ENCODE measurements at places on chromosomes 12 and 14. TPM values are rescaled to one million over a fixed set of nuclear protein-coding genes. Genes with fewer than 3 reads are reported as not detected.

DNA sequence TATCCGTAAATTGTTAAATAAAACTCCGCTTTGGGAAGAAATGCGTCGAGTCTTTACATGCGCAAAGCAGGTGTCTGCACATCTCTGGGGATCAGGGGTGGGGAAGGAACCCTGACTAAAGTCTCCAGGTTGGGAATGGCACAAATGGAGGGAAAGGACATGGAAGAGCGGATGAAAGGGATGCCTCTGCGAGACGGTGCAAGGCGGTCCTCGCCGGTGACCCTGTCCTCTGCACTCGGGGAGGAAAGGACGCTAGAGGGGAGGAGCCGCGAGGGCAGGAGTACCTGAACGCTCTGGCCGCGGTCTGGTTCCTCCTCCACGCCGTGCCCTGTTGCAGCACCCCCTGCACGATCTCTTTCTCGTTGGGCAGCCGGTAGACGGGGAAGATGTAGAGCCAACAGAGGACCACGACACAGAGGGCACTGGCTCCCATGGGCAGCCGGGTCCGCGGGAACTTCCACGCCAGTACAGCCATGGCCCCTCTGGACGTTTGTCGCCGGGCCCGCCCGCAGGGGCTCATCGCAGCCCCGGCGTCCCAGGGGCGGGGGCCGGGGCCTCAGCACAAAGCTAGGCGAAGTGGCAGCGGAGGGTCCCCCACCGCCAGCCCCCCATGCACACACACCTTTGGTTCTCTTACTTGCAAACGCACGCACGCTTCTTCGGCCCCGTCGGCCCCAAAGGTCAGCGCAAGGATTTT lies 646 bp downstream of the ST8SIA1 start:
- peak; percentile 6 for DNase-seq

DNA sequence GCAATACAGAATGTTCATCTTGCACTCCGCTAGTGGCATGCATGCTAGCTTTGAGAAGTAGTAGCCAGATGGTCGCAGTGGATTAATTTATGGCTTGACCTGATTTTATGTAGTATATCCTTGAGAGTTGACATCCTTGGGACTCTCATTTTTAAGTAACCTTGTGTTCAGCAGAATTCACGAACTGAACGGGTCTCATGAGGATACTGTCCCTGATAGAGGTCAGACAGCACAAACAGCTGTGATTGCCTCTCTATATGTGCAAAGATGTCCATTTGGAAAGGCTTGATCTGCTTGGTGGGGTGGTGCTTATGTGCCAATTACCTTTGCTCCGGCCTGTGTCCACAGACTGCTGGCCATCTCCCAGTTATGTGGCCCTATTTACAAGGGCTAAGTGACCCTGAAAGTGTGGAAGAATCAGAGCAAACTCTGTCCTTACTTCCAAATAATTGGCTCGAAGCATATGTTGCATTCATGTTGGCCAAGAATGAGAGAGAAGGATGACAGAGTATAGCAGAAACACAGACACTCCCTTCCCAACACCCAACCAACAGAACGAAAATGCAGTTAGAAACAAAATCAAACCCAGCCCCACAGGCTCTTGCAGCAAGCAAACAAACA lies 167.1 kb downstream of the CRADD start:
- no peak for DNase-seq

The LYZ gene
- not detected for total RNA-seq

The KRT72 gene
- not detected for total RNA-seq

DNA sequence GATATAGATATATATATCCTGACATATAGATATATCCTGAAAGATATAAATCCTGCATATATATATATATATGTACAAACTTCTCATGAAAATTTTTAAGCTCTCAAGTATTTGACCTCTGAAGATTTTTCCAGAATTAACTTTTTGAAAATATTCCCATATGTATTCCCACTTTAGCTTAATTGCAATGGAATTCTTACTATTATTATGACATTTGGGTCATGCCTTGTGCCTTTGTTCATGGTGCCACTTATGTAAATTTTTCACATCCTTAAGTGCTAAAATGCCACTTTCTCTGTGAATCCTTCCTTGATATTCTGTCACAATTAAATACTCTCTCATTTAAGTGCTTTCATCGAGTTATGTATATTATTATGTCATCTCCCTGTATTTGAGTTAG lies 398.2 kb upstream of the SEL1L start:
- no peak for DNase-seq

- no peak for DNase-seq
Measured at GRCh38 chr14:35934499-35934898, 108.4 kb downstream of the BRMS1L start.

DNA sequence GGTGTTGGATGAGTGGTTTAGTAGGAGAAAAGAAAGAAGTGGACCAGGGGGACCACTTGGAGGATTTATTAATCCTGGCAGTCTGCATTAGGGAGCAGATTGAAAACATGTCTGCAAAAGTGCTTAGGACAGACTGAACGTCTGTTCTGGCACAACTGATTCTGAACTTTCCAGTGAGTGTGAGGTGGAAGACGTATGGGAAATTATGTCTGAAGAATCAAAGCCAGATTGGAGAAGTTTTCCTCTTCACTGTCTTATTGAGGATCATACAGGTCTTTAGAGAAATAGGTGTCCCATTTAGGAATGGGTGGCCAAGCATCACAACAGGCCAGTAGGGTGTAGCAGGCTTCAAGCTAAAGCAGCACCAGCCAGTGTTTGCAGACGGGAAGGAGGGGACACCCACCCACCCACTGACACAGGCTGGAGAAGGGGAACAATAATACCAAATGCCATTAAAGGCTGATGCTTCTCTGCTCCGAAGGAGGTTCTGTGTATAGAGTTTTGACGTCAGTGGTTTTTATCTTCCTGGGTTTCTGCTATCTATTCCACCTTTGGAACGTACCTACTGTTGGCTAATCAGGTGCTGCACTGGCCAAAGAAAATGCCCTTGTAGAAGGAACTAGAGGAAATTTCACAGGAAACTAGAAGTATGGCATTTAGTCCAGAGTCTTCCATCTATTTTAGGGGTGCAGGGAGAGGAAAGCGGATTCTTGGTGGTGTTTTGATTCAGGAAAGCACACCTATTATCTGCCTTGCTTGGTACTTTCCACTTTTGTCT lies 1.8 kb downstream of the SRRM4 start:
- DNase-seq = no peak

DNA sequence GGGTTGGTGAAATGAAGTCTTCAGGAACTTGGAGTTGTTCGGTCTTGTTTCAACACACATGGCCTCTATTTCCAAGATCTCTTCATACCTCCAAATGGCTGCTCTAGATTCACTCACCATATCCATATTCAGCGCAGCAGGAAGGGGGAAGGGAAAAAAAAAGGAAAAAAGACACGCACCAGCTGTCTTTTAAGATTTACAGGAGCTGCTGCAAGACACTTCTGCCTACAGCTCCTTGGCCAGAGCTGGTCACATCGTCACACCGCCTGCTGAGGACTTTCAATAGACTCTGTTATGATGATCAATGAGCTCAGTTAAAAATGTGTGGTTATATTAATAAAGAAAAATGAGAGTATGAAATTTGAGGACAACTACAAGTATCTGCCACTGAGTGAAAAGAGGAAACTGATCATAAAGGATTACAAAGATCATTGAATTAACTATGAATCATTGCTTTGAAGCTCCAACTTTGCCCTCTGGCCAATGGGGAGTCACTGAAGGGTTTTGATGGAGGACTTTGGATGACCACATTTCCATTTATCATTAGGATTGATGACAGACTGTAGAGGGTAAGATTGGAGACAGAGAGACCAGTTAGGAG lies 182.1 kb upstream of the HMGA2 start:
- DNase-seq = no peak

The CLEC7A gene
- not detected for total RNA-seq

- peak; percentile 19 for DNase-seq
Measured at GRCh38 chr14:34331728-34332623, 130.1 kb downstream of the SPTSSA start.

All from MG63 (cell line).